Activated effector memory CD4-positive, alpha-beta T cell treated with anti-CD3 and anti-CD28 coated beads, Interleukin-2, amount 50 U/mL, for 16 hours (primary cell): ENCODE measurements at places on chromosomes 2 and 18.

DNA sequence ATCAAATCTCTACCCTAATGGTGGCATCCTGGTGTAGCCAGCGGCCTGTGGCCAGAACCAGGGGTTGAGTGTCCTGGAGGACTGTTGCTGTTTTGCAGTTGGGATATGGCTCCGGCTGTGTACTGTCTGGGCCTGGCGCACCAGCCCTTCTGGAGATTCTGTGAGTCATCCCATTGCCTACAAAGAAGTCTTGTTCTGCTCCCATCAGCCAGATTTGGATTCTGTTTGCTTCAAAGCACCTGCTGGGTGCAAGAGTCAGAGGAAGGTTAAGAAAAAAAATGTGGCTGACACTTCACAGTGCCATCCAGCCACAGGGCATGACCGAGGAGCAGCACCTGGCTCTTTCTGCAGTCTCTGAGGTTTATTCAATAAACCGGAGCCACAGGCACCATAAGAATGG lies 41.0 kb upstream of the ASAP2 start:
- no peak for DNase-seq

- DNase-seq = no peak
Observed at GRCh38 chr2:10085668-10086059, 5.5 kb upstream of the CYS1 start.

GRCh38 chr2:238127165-238128060 lies 11.1 kb upstream of the KLHL30 start:
- DNase-seq = no peak

DNA sequence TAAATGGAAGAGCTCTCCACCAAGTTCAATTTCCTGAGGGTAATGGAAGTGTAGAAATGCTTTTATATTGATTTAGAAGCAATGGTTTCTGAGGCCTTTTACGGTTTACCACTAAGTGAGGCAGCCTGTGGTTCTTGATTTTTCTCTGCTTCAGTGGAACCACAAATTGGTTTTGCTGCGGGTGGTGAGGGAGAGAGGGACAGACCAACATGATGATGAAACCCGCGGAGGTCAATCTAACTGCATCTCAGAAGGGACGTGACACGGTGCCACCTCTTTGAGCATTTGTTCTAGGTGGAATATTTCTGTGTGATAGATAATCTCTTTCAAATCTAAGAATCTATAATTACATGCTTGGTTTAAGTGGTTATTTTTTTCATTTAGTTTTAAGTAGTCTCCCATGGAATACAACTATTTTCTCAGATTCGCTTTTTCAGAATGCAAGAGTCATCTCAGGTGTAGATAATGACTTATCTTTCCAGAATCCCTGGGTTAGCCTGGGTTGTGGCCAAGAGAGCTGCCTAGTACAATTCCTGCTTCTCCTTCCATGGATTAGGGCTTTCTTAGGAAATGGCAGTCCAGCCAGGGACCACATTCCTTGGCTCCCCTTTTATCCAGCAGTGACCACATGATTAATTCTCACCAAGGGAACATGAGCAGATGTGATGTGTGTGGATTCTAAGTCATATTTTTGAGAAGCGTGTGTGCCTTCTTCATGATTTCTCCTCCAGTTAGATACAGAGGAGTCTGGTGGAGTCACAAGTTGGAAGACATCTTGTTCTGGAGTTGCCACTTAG lies 52.5 kb downstream of the KCNE4 start:
- no peak for DNase-seq

GRCh38 chr2:56206250-56206649 lies 22.5 kb downstream of the CCDC85A start:
- DNase-seq = no peak

DNA sequence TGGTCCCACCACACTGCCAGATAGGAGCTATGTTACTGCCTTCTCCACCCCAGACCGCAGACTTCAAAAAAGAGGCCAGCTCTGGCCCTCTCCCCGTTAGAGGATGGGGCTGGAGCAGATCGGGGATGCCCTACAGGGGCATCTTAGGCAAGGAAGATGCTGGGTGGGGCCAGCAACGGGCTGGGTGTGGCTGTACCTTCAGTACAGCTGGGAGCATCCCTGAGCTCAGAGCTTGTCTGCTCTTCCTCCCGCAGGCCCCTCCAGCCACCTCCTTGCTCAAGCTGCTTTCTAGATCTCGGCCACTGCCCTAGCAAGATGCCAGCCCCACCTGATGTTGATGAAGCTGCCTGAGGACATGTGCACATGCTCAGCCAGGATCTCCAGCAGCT lies 9.8 kb downstream of the PTPRN start:
- DNase-seq = no peak

GRCh38 chr2:74512744-74513604 lies 1.3 kb upstream of the TLX2 start:
- no peak for DNase-seq

DNA sequence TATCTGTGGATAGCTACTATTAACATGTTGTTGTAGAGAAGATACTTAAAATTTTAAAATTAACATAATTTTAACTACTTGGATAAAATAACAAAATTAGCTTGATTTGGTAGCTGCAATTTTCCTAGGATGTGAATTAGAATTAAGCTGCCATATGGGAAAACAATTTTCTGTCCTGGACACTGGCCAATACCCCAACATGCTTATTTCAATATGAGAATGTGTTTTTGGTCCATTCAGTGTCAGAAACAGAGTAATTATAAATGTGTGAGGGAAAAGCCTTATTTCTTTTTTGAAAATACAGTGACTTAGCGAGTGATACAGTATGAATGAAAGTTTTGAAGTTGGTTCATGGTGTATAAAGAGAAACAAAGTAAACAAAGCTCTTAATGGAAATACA lies 948.3 kb upstream of the GYPC start:
- no peak for DNase-seq

- DNase-seq = no peak
Observed at GRCh38 chr2:188527141-188527540, 235.5 kb downstream of the GULP1 start.

DNA sequence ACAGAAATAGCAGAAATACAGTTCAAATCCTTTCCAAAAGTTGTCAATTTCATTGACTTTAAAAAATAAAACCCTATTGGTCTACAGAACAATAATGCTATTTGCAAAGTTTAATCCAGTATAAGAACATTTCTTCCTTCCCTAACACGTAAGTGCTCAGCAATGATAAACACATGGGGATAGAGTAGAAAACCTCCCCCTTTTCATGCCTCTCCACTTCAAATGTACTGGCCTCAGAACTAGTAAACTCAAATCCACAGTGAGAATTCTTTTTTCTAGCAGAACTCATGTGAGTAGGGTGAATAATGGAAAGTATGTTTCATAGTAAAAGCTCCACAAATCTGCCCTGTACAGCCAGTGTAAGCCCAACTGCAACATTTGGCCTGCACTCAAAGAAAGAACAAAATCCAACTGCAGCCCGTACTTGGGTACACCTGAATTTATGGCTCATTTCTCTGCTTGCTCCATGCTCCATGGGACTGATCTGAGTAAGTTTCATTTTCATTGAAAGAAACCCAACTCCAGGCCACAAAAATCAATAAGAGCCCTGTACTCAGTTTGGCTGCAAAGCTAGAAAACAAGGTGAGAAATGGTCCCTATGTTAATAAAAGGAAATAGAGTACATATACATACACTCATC lies 115.0 kb upstream of the RMDN2 start:
- DNase-seq = no peak

DNA sequence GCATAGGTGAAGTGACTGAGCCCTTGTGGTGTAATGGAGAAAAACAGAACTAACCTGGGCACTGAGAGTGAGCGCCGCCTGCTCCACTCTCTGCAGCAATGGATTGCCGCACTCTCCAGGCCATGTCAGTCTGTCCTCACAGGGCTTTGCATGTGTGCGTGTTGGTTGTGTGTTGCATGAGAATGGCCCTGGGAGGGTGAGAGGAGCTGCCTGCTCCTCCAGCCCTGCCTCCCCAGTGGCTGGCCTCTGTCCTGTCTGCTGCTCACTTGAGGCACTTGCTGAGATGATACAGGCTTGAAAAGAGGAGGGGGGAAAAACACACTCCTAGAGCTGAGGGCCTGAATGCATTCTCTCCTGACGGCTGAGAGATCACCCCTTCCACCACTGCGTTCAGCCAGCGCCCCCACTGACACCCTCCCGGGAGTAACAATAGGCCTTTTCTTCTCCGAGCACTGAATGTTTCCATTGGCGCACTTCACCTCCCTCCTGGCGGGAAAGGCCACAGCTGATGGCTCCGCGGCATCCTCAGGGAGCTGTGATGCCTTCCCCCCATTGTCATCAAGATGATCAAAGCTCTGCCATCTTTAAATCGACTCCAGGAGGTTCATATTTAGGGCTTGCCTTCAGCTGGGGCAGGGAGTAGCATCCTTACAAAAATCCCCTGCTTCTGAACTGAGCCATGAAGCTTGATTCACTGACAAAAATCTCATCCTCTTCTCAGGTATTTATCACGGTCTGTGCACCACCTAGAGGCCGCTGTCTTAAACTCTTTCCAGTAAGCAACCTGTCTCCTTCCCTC lies 49.9 kb upstream of the DAPL1 start:
- DNase-seq = no peak
